ENCODE measurements at places on chromosomes 4 and X. TPM values are rescaled to one million over a fixed set of nuclear protein-coding genes. Genes with fewer than 3 reads are reported as not detected.

STPG2 gene
- polyA plus RNA-seq, result not detected

CACNA1F gene
- 0.03 TPM for polyA plus RNA-seq

CXCL11 gene
- polyA plus RNA-seq, result not detected

MAGEB2 gene
- not detected for polyA plus RNA-seq

NRK gene
- 189 TPM for polyA plus RNA-seq

AFF2 gene
- polyA plus RNA-seq, result 0.66 TPM

OPHN1 gene
- 16.3 TPM for polyA plus RNA-seq

ANAPC10 gene
- 15.2 TPM for polyA plus RNA-seq

NHSL2 gene
- 6.7 TPM for polyA plus RNA-seq

CHIC2 gene
- polyA plus RNA-seq, result 16.9 TPM

HSFX1 gene
- 2.6 TPM for polyA plus RNA-seq

DMD gene
- 100 TPM for polyA plus RNA-seq

DNA sequence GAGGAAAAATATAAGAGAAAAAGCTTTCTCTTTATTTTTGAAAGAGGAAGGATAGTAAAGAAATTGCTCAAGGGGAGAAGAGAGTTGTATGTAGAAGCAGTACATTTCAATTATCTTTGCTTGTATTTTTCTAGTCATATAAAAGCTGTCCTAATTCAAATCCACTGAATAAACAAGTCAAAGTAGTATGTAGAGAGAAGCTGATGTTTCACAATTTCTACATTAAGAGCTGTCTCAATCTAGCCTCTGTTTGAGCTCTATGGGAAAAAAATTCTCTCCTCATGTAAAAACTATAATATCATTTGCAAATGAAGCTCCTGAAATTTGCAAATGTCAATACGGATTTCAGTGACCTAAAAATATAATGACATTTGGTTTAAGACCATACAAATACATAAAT lies 52.6 kb downstream of the CHM start:
- no peak for DNase-seq

- DNase-seq, result no peak
These were observed 50.4 kb upstream of the SCRG1 start for GRCh38 chr4:173449380-173449717.

DNA sequence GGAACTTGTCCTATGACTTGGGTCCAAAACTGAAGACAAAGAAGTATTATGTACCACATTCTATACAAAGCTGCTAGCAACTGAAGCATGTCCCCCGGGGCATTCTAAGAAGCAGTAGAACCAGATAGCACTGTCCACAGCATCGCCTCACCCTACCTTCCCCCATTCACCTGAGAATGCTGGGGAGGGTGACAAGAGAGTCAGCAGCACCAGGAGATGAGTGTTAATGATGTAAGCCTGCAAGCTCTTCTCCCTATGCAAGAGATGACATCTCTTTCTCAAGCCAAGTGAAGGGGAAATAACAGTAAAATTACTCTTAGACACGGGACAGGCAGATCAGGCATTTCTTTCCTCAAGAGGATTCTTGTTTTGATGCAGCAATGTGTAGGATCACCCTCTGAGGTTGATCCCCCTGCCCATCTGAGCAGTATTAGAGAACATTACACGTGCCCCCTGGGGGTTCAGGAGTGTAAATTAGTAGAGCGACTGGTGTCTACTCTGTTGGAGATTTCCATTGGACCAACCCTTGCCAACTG lies 13.9 kb upstream of the TLR1 start:
- no peak for DNase-seq

- no peak for DNase-seq
These were observed 9.6 kb downstream of the ARSJ start for GRCh38 chr4:113969709-113970334.

- DNase-seq, result no peak
These were observed 235.9 kb upstream of the DMD start for GRCh38 chrX:33447285-33447684.

GRCh38 chr4:147477439-147477838 lies 3.5 kb upstream of the EDNRA start:
- no peak for DNase-seq

- DNase-seq, result no peak
These were observed 24.3 kb downstream of the PLK4 start for GRCh38 chr4:127905029-127905428.

DNA sequence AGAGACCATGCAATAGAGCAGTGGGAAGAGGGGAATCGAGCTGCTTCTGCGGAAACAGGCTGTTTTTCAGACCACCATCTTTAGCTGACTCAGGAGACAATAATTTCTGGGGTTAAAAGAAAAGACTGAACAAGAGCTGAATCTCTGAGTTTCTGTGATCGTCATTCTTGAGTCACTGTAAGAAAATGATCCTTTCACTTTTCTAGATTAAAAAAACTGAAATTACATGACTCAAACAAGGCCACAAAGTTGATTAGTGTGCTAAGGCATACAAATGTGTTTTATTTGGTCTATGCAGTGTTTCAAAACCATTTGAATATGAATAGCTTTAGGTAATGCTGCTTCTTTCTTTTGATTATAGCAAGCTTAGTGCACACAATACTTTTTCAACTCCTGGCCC lies 194.4 kb upstream of the RPL34 start:
- no peak for DNase-seq

DNA sequence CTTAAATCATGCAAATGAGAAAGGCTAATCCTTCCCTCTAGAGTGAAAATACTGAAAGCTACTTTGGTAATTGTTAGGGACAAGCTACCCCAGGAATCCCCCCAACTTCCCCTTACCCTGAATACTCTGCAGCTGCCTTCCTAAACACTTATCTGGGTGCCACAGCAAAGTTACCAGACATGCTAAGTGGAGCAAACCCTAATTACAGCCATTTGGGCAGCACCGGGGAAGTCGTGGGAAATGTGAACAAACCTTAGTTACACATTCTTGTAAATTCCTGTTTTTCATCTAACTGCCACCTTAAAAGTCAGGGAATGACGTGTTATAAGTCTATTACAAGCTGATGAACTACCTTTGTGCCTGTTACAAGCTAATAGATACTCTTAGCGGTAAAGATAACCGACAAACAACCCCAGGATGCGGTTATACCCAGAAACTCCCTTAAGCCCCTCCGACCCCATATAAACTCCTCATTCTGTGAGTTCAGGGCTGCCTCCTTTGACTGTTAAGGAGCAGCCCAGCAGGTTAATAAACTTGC lies 66.0 kb upstream of the PLAC8 start:
- DNase-seq, result no peak

DNA sequence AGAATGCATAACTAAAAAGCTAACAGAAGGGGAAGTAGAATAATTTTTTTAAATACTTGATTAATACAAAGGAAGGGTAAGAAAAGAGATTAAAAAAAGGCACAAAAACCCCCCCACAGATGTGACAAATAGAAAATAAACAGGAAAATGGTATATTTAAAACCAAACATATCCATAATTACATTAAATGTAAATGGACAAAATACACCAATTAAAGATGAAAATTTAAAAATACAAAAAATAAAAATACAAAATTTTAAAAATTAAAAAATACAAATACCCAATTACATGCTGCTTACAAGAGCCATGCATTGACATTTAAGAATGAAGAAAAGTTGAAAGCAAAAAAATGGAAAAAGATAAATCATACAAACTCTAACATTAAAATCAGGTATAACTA lies 86.0 kb downstream of the SEL1L3 start:
- DNase-seq, result no peak

GRCh38 chr4:128287141-128287870 lies at the start of gene PGRMC2:
Gene PGRMC2 (minus strand): TSS chr4:128287813. CDS start chr4:128287790, 23 bp downstream.
- DNase-seq, result no peak

DNA sequence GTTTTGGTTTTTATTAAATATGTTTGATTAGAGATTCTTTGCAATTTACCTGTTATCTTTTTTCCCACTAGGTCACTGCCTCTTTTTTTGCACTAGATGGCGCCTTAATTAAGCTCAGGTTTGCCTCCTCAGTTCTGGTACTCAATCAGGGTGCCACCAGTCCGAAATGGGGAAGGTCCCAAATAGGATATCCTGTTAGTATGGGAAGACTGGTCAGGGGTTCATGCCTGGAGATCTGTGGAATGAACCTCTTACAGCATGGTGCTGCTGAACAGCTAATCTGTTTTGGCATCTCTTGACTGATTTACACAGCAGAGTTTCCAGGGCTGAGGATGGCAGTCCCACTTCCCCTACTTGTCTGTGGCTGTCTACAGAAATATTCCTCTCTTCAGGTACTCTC lies 24.2 kb upstream of the VSIG1 start:
- no peak for DNase-seq

DNA sequence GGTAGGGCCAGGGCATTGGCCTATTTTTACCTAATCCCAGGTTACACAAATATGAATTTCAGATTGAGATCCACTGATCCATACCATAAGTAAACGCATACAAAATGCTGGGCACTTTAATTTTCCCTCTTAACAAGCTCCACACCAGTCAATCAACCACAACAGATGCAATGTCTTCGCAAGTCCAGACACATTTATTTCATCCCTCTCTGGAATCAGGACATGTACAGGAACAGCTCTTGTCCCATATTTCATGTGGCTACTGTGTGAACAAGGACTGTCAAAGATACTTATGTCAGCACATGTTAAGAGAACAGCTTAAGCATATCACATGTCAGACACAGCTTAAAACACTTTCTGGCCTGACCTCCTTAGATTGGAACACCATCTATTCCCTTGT lies 145.9 kb downstream of the PPP3CA start:
- no peak for DNase-seq

GRCh38 chrX:112816908-112817307 lies 23.7 kb downstream of the AMOT start:
- no peak for DNase-seq

DNA sequence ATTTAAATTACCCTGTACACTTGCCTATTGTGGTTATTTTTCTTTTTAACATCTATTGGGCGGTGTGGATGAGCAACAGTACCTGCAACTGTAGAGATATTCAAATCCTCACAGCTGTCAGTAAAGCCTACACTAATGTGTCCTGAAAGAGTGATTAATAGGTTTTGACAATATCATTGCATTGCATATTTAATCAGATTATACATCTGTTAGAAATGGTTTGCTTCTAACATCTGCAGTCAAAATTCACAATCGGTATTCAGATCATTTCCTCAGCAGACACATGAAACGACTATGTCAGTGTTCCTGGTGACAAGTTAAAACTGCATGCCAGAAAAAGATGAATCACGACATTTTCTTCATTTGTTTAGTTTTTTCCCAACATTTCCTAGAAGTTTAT lies 254.6 kb upstream of the EPHA5 start:
- no peak for DNase-seq

GRCh38 chrX:70852294-70852693 lies 56.2 kb downstream of the TEX11 start:
- DNase-seq, result no peak

- no peak for DNase-seq
These were observed 49.4 kb downstream of the SERTM2 start for GRCh38 chrX:111560801-111561200.

- DNase-seq, result no peak
These were observed 433.3 kb downstream of the ADAM29 start for GRCh38 chr4:175351473-175351872.

DNA sequence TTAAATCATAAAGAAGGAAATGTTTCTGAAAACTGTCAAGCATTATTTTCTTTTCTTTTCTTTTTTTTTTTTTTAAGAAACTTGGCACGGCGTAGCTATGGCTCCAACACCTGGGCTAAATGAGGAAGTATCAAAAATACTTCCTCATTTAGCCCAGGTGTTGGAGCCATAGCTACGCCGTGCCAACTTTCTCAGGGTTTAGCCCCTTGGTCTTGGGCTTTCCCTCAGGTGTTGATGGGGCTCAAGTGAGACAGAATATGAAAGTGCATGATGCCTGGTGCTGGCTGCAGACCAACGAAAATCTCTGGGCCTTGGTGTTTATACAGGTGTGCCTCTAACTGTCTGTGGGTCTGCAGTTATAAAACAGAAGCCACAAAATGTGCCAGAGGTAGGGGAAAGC lies 132.7 kb downstream of the ARHGAP24 start:
- no peak for DNase-seq

- DNase-seq, result no peak
These were observed 95.9 kb upstream of the PTPN13 start for GRCh38 chr4:86497980-86498862.

- DNase-seq, result no peak
These were observed 9.1 kb downstream of the IGFBP7 start for GRCh38 chr4:57100979-57101651.

DNA sequence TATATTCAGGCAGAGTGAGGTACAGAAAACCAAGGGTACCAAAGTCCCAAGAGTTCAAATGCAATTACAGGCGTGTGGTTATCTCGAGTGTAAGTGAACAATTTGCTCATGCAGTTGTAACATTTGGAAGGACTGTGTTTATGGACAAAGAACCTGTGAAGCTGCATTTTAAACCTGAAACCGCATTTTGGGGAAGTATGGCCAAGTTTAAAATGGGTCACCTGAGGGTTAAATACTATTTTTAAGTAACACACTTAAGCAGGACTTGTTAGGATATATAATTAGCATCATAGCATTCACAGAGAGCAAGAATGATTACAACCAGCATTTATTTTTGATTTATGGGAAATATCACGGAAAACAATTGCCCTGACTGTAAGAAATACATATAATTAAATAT lies 79.1 kb upstream of the LCORL start:
- no peak for DNase-seq

- DNase-seq, result no peak
These were observed 24.2 kb downstream of the HERC3 start for GRCh38 chr4:88616275-88617150.

DNA sequence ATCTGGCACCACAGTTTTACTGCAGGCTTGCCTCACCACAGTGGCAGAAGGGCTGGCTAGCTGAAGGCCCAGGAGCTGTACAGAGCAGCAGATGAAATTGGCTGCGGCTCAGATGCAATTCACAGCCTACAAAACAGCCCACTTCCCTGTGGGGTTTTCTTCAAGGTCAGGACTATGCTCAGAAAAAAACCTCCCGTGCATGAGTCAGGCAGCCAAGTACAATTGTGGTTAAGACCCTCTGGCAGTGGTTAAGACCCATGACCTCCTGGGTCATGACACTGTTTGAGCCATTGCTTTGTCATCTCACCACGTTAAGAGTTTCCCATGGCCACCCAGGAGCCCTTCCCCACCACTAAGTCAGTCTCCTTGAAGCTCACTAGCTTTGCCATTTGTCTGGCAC lies 276.3 kb downstream of the HNRNPD start:
- DNase-seq, result no peak

GRCh38 chrX:15404401-15405096 lies 20.3 kb upstream of the VEGFD start:
- no peak for DNase-seq

- DNase-seq, result no peak
These were observed 255.4 kb downstream of the ARHGAP10 start for GRCh38 chr4:147987252-147987651.

GRCh38 chrX:45747905-45748304 lies 547.2 kb upstream of the DIPK2B start:
- no peak for DNase-seq

DNA sequence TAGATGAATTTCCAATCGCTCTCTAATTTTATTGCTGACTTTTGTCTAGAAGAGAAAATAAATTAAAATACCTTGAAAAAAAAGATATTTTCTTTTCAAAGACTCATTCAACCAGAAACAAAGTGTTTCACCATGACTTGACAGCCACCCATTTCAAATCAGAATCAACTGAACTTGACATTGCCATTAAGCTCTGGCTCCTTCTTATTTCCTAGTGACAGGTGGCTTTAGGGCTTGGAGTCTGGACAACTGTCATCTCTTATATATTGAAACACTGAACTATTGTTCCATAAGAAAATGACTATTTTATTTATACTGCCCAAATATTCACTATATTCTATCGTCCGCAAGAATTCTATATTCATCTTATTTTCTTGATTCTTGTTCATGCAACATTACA lies 229.2 kb downstream of the SLC39A8 start:
- no peak for DNase-seq

GRCh38 chrX:12946838-12947544 lies 27.9 kb upstream of the TMSB4X start:
- DNase-seq, result no peak
